A549 treated with dexamethasone at 1 μM for 4 hours (cell line): ENCODE measurements at places on chromosomes 11 and 22. TPM values are rescaled to one million over a fixed set of nuclear protein-coding genes. Genes with fewer than 3 reads are reported as not detected.

Gene BIK
- total RNA-seq: 1.2 to 2.2 TPM (median 1.6 TPM) in 5 replicates

Gene QSER1
- total RNA-seq: 12.5 to 24.1 TPM (median 21.2 TPM) in 5 replicates

Gene GALNT18
- 29.1 to 34.2 TPM (median 31.1 TPM) in 5 replicates for total RNA-seq

Gene TMEM9B
- 33.9 to 39.0 TPM (median 35.4 TPM) in 5 replicates for total RNA-seq

Gene C11orf91
- total RNA-seq: 0.53 to 1.7 TPM (median 0.91 TPM) in 5 replicates

Gene PTPN5
- 0.03 to 0.05 TPM in 2 of 5 replicates, not detected in the others for total RNA-seq

Gene CST6
- total RNA-seq: not detected in 5 replicates

Gene SCARF2
- total RNA-seq: 0.73 to 1.2 TPM (median 0.82 TPM) in 5 replicates

Gene OVCH2
- not detected in 5 replicates for total RNA-seq

Gene RNF214
- 10.1 to 16.3 TPM (median 14.8 TPM) in 5 replicates for total RNA-seq

Gene JAM3
- total RNA-seq: 3.2 to 5.1 TPM (median 4.1 TPM) in 5 replicates

Gene DBX1
- not detected in 5 replicates for total RNA-seq

Gene MEI1
- 0.15 TPM in 1 of 5 replicates, not detected in the others for total RNA-seq

Gene OR8B4
- not detected in 5 replicates for total RNA-seq

Gene NOL12
- total RNA-seq: 23.8 to 33.6 TPM (median 25.7 TPM) in 5 replicates

Gene RTN4RL2
- total RNA-seq: 41.3 to 86.1 TPM (median 84.7 TPM) in 5 replicates

Gene CDC42BPG
- total RNA-seq: 1.0 to 1.6 TPM (median 1.5 TPM) in 5 replicates

Gene BIRC2
- 29.5 to 36.3 TPM (median 33.1 TPM) in 5 replicates for total RNA-seq

Gene OR51B2
- total RNA-seq: not detected in 5 replicates

Gene PRR5L
- total RNA-seq: 11.4 to 15.6 TPM (median 13.2 TPM) in 5 replicates

Gene OR6A2
- not detected in 5 replicates for total RNA-seq

Gene PVALB
- total RNA-seq: not detected in 5 replicates

Gene TMEM191C
- total RNA-seq: 0.56 to 0.84 TPM (median 0.71 TPM) in 5 replicates

Gene DEUP1
- not detected in 5 replicates for total RNA-seq

Gene KRTAP5-9
- total RNA-seq: not detected in 5 replicates

Gene IGLL1
- total RNA-seq: not detected in 5 replicates

Gene LRP5
- 27.9 to 62.2 TPM (median 60.1 TPM) in 5 replicates for total RNA-seq

Gene OR51Q1
- total RNA-seq: not detected in 5 replicates

Gene TMEM191B
- 0.81 to 1.3 TPM (median 0.97 TPM) in 5 replicates for total RNA-seq

Gene GSTT2B
- 0.16 to 0.35 TPM (median 0.26 TPM) in 5 replicates for total RNA-seq

Gene SCN4B
- 0.02 to 0.08 TPM (median 0.05 TPM) in 4 of 5 replicates, not detected in the other for total RNA-seq

Gene PKDREJ
- not detected in 5 replicates for total RNA-seq

Gene OR52B2
- not detected in 5 replicates for total RNA-seq

Gene APOA4
- total RNA-seq: not detected in 5 replicates

Gene ESAM
- 9.4 to 12.9 TPM (median 12.1 TPM) in 5 replicates for total RNA-seq

Gene ZP1
- total RNA-seq: 0.15 to 0.28 TPM (median 0.21 TPM) in 4 of 5 replicates, not detected in the other

Gene ATL3
- total RNA-seq: 31.8 to 45.9 TPM (median 41.4 TPM) in 5 replicates

Gene MAPK8IP2
- 2.5 to 4.0 TPM (median 3.6 TPM) in 5 replicates for total RNA-seq

Gene SLN
- total RNA-seq: 1.6 to 2.8 TPM (median 2.0 TPM) in 5 replicates

Gene OR52I1
- total RNA-seq: not detected in 5 replicates

Gene MALAT1
- 47.0 to 89.3 TPM (median 68.8 TPM) in 5 replicates for total RNA-seq

Gene GLYATL2
- 0.06 to 0.21 TPM in 2 of 5 replicates, not detected in the others for total RNA-seq

Gene PHETA2
- not detected in 5 replicates for total RNA-seq

Gene RIMBP3C
- 0.18 to 0.28 TPM (median 0.22 TPM) in 4 of 5 replicates, not detected in the other for total RNA-seq

Gene CECR2
- 0.06 to 0.13 TPM (median 0.09 TPM) in 5 replicates for total RNA-seq

Gene CDC42EP1
- 21.2 to 33.8 TPM (median 32.1 TPM) in 5 replicates for total RNA-seq

Gene TCN2
- 4.6 to 5.6 TPM (median 5.0 TPM) in 5 replicates for total RNA-seq

Gene OR5P2
- not detected in 5 replicates for total RNA-seq

Gene OR5A1
- not detected in 5 replicates for total RNA-seq

Gene SCGB1A1
- 0.27 to 0.32 TPM in 2 of 5 replicates, not detected in the others for total RNA-seq

Gene TMEM138
- total RNA-seq: 84.8 to 104 TPM (median 91.3 TPM) in 5 replicates

Gene DMC1
- total RNA-seq: 3.1 to 5.8 TPM (median 3.4 TPM) in 5 replicates

Gene OR52I2
- not detected in 5 replicates for total RNA-seq

Gene SERPING1
- total RNA-seq: 0.41 to 1.2 TPM (median 0.95 TPM) in 5 replicates

Gene ZNF280B
- 1.4 to 1.9 TPM (median 1.7 TPM) in 5 replicates for total RNA-seq

Gene TESMIN
- total RNA-seq: 3.9 to 6.2 TPM (median 5.8 TPM) in 5 replicates

Gene UVRAG
- total RNA-seq: 9.9 to 12.1 TPM (median 11.0 TPM) in 5 replicates
